ENCODE measurements at places on chromosomes 7 and 10. TPM values are rescaled to one million over a fixed set of nuclear protein-coding genes. Genes with fewer than 3 reads are reported as not detected.

GRCh38 chr10:110967009-110967630 lies 47.7 kb downstream of the SHOC2 start:
- DNase-seq: no peak

The CCDC3 gene
- total RNA-seq: 18.8 TPM

DNA sequence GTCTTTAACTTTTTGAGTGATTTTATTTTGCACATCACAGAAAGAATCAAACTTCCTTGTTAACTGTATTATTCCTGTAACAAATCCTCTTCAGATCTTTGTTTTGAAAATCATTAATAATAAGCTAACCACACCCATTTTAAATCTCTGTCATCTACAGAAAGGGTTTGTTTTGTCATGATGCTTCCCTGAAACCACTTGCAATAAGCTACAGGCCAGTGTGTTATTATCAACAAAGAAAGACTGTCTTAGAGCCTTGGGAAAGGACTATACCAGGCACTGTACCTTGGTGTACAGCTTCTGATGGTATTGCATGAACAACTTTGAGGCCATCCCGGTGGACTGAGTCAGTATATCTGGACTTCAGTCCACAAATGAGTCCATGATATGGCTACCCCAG lies 145.3 kb upstream of the FAM3C start:
- no peak for DNase-seq

GRCh38 chr7:15314922-15315321 lies 246.9 kb downstream of the AGMO start:
- DNase-seq: no peak

The AKR1C4 gene
- total RNA-seq: not detected

DNA sequence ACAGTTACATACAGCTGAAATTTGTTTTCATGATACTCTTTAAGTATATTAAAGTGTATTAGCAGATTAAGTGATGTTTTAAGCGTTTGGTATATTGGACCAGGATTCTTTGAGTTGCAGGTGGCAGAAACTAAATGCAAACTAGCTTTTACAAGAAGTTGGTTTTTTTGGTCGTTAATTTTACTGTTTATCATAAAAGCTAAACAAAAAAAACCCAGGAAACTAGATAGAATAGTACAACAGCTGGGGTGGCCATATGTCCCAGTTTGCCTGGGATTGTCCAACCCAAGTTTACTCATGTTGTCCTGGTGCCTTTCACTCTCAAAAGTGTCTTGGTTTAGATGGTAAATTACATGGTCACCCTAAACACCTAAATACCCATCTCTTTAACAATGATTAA lies 108.7 kb downstream of the PHTF2 start:
- DNase-seq: no peak

GRCh38 chr7:113652501-113652900 lies 266.3 kb downstream of the PPP1R3A start:
- DNase-seq: no peak

GRCh38 chr10:8272794-8273425 lies 218.4 kb downstream of the GATA3 start:
- no peak for DNase-seq

The SLC26A3 gene
- total RNA-seq: not detected

The ZNF239 gene
- 27.3 TPM for total RNA-seq

- DNase-seq: peak; percentile 19
Measured at GRCh38 chr7:27364344-27364758, 121.7 kb downstream of the EVX1 start.

GRCh38 chr7:135275971-135276580 lies 42.4 kb downstream of the STRA8 start:
- DNase-seq: no peak

DNA sequence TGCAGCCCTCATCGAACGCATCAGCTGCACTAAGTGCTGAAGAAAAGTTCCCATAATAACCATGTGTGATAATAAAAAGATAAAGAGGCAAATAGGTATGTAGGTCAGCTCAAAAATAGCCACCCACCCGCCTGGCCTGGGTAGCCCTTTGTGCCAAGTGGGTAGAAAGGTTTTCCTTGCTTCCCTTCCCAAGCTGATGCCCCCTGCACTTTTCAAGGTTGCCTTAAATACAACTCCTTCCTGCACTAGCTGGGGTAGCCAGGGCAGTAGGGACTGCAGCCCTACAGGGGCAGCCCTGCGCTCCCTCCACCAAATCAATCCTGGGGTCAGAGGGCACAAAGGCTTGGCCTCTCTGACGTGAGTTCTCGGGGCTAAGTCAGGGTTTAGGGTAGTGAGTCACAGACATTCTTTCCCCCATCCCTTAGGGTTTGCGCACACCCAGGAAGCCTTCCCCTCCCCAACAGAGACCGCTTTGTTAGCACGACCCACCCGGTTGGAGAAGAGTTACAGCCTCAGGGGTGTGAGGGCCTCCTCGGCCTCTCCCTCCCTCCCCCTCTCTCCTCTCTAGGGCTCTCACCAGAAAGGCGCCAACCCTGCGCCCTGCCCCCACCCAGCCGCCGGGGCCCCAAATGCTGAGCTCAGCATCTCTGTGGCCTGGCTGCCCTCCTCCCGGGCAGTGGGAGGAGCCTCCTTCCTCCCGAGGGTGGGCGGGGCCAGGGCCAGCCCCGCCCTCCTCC lies 13.3 kb upstream of the DDIT4 start:
- DNase-seq: peak; percentile 70

GRCh38 chr10:86905429-86905828 lies 52.0 kb downstream of the MMRN2 start:
- no peak for DNase-seq

DNA sequence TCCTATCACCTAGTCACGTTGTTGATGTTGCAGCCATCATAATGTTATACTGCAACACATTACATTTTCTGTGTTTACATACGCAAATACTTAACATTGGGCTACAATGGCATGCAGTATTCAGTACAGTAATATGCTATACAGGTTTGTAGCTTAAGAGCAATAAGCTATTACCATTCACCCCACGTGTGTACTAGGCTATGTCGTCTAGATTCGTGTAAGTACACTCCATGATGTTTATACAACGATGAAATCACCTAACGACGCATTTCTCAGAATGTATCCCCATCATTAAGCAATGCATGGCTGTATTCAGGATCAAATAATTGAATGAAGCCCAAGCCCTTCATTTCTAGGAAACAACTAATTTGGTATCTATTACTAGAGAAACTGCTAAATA lies 43.4 kb upstream of the C1GALT1 start:
- no peak for DNase-seq

- no peak for DNase-seq
Measured at GRCh38 chr7:103336761-103337160, 7.8 kb downstream of the DNAJC2 start.

GRCh38 chr7:77765481-77765880 lies 32.8 kb downstream of the TMEM60 start:
- no peak for DNase-seq

DNA sequence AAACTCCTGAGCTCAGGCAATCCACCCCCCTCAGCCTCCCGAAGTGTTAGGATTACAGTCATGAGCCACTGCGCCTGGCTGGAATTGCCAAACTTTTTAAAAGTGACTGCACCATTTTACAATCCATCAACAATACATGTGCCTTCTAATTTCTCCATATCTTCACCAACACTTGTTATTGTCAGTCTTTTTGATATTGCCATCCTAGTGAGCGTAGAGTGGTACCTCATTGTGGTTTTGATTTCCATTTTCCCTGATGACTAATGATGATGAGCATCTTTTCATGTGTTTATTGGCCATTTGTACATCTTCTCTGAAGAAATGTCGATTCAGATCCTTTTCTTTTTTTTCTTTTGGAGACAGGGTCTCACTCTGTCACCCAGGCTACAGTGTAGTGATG lies 21.7 kb upstream of the STRIP2 start:
- no peak for DNase-seq

DNA sequence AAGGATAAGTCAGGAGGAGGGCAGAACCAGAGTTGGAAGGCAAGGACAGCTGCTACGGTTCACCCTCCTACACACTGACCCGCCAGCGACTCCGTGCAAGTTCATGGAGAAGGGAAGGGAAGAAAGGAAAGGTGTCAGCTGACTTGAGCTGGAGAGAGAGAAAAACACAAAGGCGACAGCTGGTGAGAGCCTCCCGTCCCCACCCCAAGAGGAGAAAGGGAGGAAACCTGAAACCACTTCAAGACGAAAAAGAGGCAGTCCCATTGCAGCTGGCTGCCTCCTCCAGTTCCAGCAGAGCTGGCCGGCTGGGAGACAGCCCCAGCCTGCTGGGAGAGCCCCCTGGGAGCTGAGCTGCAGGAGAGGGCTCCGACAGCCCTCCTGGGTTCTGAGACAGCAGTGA lies 75.2 kb downstream of the PARD3 start:
- peak; percentile 20 for DNase-seq

The ARHGEF35 gene
- total RNA-seq: 0.82 TPM

GRCh38 chr10:97771913-97772823 lies at the start of gene SFRP5:
Gene SFRP5, minus strand, starts transcription at chr10:97771999. Its CDS starts 166 bp downstream, at chr10:97771833.
- DNase-seq: no peak

DNA sequence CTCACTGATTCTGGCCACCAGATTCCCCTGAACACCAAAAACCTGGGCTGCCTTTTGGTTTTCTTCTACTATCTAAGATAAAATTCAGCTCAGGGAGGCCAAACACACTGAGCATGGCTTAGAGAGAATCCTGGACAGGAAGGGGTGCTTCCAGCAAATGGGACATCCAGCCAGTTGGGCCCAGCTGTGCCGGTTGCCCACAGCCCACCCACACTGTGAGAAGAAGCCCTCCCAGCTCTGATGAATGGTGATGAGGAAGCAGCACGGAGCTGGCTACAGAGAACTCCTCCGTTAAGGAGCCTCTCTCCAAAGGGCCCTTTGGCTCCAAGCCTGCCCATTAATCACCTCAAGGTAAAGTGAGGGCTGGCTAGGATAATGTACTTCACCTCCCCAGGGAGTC lies 15.9 kb downstream of the LRRC18 start:
- DNase-seq: no peak

DNA sequence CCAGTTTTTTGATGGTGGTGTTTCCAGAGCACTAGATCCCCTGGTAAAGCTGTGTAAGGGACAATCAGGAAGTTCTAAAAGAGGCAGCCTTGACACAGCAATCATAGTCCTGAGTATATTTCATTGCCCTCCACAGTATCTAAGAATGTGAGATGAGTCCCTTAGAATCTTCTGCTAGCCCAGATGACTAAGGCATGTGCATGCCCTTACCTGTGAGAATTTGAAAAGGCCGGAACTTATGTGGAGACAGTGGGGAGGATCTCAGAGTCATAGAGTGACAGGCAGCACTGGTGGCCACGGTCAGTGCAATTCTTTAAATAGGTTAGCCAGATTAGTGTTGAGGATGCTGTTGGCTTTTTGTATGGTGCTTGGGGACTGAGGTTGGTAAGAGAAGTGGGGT lies 361.4 kb upstream of the VSTM2A start:
- DNase-seq: no peak
